NB4 (cell line): ENCODE measurements at places on chromosomes 6 and 20.

DNA sequence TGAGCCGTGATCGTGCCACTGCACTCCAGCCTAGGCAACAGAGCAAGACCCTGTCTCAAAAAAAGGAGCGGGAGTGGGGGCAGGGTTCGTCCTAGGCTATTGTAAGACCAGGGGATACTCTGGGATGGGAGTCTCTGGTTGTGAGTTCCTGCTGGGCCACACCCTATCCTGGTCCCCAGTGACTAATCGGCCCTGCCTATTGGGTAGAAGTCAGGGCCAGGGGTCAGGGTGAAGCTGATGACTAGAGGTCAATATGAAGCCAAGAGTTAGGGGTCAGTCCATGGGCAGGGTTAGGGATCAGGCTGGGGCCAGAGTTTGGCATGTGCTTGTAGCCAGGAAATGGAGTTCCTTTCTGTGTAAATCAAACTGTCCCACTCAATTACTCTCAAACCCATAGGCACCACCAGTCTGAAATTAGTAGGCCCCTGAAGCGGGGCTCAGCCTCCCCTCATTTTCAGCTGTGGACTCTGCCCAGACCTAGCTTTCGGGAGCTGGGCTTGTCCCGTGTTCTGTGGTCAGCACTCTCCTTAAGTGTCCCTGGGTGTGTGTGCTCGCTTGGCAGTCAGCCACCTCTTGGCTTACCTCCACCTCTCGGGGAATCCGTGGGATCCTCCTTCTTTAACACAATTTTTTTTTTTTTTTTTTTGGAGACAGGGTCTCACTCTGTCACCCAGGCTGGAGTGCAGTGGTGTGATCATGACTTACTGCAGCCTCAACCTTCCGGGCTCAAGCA is 1.8 kb downstream of the HSPA12B start:
- DNase-seq = no peak

GRCh38 chr20:12827816-12828385 is 180.9 kb upstream of the SPTLC3 start:
- no peak for DNase-seq

DNA sequence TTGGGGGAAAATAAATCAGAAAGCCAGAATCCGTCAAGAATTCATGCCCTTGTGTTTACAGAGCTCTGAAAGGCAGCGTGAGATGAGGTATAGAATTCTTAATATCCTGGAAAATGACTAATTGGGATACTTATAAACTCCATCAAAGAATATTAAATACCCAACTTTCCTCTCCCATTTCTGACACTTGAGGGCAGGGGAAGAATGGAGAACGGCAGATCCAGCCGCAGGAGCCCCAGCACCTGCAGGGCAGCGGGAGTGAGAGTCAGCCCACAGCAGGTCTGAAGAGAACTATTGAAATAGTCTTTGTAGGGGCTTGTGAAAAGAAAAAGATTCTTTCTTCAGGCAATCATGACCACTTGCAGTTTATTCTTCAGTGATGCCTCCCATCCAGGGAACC is 107.2 kb downstream of the AGPAT4 start:
- DNase-seq = no peak

DNA sequence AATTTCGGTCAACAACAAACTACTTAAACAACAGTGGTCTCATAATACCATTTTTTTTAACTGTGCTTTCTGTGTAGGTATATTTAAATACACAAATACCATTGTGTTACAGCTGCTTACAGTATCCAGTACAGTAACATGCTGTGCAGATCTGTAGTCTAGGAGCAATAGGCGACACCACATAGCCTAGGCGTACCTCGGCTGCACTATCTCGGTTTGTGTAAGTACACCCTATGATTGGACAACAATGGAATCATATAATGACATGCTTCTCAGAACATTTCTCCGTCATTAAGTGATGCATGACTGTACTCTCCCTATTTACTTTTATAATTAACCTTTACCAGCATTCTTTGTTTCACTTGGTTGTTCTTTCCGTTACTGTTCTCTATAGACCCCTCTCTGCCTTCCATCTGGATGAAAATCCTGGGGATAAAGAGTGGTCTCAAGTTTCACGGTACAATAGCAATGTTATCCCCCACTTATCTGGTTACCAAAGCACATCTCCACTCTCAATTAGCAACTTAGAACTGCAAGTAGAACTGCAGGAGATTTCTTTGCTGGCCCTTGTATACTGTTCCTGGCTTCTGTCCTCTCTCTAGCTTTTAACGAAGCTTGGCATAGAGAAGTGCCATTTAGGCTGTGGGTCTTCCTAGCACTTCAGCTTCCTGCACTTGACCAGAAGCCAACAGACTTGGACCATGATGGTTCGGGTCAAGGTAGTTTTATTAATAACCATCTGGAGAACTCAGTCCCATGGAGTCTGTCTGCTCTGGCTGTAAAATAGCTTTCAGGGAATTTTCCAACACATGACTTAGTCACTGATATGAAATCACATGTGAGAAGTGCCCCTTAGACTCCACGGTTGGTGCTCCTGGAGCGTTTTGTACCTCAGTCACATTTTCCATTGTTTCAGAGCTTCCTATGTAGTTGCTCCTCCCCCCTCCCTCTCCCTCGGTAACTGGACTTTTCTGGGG is 80.4 kb upstream of the POPDC3 start:
- no peak for DNase-seq

- DNase-seq = no peak
These were observed 86.2 kb upstream of the BEND6 start for GRCh38 chr6:56868687-56869086.

DNA sequence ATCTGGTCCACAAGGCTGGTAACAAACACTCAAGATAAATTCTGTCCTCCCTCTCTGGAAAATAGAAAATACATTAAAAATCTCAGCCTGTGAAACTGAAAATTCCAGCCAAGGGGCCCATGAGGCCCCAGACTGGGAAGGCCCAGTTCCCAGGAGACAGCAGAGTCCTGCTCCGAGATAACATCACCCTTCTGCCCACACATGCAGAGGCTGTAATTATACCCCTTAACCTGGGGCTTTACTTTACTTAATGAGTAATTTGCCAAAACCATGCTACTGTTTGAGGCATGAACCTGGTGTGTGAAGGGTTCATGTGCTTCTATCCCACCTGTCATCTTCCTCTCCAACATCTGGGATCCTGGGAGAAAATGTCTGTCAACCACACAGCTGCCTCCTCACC is 398.9 kb upstream of the SULF2 start:
- DNase-seq = no peak

DNA sequence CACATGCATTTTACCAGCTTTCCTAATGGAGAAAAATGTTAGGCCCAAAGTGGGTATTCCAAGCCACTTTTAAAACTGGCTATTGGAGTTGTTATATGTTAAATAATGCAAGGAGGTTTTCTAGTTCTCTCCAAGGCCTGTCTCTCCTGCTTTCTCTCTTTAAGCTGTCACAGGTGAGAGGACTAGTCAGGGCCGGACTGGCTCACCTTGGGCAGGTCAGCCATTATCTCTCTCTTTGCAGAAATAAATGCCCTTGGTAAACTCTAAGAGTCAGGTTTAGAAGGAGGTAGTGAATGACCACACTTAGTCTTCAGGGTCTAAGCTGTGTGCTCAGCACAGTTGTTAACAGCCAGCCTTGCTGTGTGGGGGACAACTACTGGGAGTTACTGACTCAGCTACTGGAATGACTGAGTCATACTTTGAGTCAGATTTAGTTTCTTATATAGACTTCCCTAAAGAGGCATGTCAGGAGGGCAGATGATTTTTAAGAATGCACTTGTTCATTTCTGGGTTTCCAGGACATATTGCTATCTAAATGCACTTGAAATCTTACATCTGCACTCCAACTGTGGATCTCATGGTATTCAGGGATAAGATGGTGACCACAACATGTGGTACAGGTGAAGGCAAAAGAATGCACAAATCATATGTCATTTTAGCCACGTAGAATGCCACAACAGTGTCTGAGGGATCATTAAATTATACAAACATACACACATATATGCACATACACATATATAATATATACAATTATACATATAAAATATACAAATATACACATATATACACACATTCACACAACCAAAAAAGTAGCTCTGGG is 719.4 kb downstream of the EPM2A start:
- peak; percentile 86 for DNase-seq

- DNase-seq = no peak
These were observed 11.8 kb downstream of the HLA-B start for GRCh38 chr6:31345026-31345730.

GRCh38 chr6:45837541-45838200 is 178.0 kb downstream of the CLIC5 start:
- DNase-seq = no peak

DNA sequence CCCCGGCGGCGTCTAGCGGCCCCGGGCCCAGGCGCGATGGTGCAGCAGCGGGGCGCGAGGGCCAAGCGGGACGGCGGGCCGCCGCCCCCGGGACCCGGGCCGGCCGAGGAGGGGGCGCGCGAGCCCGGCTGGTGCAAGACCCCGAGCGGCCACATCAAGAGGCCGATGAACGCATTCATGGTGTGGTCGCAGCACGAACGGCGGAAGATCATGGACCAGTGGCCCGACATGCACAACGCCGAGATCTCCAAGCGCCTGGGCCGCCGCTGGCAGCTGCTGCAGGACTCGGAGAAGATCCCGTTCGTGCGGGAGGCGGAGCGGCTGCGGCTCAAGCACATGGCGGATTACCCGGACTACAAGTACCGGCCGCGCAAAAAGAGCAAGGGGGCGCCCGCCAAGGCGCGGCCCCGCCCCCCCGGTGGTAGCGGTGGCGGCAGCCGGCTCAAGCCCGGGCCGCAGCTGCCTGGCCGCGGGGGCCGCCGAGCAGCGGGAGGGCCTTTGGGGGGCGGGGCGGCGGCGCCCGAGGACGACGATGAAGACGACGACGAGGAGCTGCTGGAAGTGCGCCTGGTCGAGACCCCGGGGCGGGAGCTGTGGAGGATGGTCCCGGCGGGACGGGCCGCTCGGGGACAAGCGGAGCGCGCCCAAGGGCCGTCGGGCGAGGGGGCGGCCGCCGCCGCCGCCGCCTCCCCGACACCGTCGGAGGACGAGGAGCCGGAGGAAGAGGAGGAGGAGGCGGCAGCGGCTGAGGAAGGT is 715 bp downstream of the SOX12 start:
- DNase-seq = peak; percentile 87

GRCh38 chr6:77425671-77426070 is 37.6 kb downstream of the HTR1B start:
- no peak for DNase-seq

GRCh38 chr20:4905195-4905594 is 96.1 kb downstream of the SLC23A2 start:
- no peak for DNase-seq

DNA sequence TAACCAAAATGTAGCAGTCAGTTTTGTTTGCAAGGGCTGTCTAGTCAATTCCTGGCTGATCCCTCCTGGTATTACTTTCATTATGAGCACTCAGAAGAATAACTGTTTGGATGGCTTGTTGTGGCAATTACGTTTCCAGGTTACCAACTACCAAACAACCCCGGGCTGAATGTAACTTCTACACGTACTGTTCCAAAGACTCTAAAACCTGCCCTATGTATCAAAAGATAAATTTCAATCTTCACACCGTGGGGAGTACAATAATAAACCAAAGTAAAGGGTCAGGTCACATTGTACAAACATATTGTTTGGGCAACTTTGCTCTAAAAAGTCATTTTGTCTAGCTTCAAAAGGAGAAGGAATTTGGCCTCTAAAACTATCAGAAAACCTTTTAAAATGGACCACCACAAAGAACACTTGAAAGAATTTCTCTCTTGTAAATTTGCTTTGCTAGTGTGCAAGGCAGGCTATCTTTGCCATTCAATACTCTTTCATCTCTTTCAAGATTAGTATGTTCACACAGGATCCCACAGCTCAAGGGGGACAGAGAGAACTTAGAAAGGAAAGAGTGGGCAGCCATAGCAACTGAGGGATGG is 27.6 kb downstream of the DCDC2 start:
- DNase-seq = no peak

GRCh38 chr20:45350217-45350616 is 2.0 kb upstream of the SDC4 start:
- no peak for DNase-seq
